Lung microvascular endothelial cell (primary cell): ENCODE measurements at places on chromosomes 11 and 22.

GRCh38 chr11:71301046-71301857, 48.9 kb upstream of the SHANK2 start:
- no peak for DNase-seq

DNA sequence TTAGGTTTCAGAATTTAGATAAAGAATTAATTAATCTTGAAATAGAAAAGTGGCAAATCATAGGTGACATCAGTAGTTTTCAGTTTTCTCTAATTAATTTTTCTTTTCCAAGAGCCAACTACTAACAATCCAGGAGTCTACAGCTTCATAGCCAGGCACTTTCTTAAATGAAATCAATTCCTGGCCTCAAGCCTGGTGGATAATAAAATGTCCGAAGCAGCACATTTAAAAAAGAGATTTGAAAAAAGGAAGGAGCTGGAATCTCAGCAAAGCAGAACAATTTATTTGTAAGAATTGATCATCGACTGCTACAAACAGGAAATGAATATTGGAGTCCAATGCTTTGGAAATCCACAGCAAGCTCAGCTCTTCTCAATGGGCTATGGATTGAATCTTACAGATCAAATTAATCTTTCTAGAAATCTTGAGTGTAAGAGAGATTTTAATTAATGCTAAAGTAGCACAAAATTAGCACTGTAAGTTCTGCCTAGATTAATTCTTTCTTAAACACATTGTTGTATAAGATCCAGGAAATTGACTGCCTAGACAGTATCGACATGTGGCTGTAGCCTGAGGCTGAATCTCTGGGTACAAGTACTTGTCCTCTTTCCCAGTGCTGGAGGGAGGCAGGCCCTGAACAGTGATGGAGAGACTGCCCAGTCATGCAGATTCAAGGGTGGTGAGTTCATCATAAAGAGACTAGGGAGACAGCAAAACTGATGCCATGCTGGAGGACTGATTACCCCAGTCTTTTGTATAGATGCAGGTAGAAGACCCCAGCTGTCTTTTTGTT, 167.8 kb upstream of the POU2AF2 start:
- DNase-seq: no peak

DNA sequence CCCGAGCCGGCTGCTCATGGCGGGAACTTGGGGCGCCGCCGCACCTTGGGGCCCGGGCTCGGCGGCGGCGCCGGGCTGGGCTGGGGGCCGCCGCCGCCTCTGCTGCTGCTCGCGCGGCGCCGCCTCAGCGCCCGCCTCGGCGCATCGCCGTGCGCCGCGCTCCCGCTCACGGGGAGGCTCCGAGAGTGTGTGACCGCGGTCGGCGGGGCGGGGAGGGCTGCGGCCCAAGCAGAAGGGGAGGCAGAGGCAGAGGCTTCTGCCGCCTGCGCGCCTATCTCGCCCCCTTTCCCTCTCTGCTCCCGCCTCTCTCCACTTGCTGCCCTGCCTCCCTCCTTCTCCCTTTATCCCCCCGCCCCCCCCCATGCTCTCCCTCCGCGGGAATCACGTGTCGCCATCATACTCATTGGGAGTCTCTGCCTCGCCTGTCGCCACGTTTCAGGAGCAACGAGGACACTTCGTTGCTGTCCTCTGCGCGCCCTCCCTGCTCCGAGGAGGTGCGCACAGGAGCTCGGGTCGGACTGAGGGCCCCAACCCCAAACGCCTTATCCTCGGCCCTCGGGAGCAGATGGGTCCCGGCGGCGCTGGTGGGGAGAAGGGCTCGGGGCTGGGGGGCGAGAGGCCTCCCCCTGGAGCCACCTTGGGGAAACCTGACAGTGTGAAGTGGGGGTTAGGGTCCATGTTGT, at the start of gene GUCY1A2:
Gene GUCY1A2, minus strand, starts transcription at position 258 of the 683 bp plus-strand sequence. CDS start 421 bp downstream, outside the sequence.
- peak; percentile 5 for DNase-seq

- DNase-seq: no peak
Measured at GRCh38 chr11:126601136-126601535, 245.7 kb downstream of the ST3GAL4 start.

GRCh38 chr11:67504005-67504949, 886 bp downstream of the PITPNM1 start:
- DNase-seq: peak; percentile 48

DNA sequence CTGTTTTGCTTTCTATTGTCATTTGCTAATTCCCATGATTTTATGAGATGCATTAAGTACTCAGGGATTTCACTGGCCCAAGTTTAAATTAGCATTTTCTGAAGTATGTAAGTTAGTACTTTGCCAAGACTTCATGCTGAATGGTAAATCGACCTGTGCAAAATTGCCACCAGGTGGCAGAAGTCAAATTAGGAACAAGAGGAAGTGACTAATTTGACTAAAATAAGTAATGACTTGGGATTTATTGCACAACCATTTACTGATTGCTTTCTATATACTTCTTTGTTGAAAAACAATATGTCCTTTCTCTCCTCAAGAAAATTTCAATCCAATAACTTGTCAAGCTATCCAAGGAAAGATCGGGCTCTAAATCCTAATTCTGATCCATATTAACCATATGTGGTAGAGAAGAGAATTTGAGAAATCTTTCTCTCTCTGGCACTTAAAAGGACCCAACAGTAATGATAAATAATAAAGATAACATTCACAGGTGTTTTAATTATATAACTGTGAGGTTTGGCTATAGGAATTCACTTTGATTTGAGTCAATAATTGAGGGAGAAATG, 253.7 kb upstream of the CHORDC1 start:
- peak; percentile 28 for DNase-seq

GRCh38 chr22:31569126-31569525, 72.8 kb downstream of the SFI1 start:
- DNase-seq: peak; percentile 61

- no peak for DNase-seq
Measured at GRCh38 chr11:68033708-68034045, 3.2 kb downstream of the NDUFS8 start.

- no peak for DNase-seq
Measured at GRCh38 chr11:121157756-121158155, 56.7 kb downstream of the TECTA start.

DNA sequence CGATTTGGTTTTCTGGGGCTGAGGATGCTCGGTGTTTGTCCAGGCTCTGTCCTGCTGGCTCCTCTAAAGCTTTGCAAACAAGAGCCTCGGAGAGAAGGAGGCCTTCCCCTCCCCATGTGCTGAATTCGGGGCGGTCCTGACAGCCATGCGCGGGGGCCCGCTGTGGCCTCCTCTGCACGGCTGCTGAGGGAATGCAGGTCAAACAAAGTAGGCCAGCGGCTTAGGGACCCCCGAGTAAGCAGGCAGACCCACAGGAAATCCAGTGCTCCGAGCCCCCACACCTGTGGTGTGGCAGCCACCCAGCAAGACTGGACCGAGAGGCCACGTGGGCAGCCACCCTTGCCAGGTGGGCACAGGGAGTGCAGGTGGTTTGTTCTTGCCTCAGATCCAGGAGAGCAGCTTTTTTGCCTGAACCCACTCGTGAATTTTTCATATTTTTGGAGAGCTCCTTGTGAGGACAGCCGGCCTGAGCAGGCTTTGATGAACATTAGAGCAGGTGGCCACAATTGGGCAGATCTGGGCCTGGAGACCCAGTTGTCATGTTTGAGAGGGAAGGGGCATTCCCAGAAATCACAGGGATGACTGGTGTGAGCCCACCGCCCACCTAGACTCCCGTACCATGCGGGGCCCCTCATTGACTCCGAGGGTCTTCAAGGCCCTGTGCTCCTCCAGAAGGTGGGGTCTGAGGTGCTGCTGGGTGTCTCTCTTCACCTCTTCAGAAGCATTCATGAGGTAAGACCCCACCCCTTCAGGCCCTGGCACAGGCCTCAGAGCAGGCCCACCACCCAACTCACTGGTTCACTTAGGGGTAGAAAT, 43.0 kb upstream of the KCNQ1OT1 start:
- no peak for DNase-seq

DNA sequence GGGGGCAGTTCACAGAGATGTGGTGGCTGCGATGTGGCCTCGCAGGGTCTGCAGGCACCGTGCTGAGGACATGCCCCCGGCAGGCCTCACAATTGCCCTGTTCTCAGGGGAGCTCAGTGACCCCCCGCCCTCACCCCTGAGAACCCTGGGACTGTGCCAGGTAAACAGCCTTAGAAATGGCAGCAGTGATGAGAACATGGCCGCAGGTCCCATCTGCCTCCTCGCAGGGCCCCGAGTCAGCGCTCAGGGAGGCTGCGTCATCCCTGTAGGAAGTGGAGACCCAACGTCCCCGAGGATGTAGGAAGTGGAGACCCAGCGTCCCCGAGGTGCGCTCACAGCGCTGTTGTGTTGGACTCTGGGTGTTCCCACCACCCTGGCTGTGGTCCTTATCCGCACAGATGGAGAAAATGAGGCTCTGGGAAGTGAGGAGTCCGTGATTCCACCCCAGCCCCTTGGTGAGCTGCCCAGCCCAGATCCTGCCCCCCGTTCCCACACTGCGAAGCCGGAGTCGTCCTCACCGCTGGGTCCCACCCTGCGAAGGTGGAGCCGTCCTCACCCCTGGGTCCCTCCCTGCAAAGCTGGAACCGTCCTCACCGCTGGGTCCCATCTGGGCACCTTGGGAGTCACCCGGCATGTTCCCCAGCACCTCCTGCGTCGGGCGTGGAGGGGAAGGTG, 1086.8 kb downstream of the BRD1 start:
- no peak for DNase-seq

DNA sequence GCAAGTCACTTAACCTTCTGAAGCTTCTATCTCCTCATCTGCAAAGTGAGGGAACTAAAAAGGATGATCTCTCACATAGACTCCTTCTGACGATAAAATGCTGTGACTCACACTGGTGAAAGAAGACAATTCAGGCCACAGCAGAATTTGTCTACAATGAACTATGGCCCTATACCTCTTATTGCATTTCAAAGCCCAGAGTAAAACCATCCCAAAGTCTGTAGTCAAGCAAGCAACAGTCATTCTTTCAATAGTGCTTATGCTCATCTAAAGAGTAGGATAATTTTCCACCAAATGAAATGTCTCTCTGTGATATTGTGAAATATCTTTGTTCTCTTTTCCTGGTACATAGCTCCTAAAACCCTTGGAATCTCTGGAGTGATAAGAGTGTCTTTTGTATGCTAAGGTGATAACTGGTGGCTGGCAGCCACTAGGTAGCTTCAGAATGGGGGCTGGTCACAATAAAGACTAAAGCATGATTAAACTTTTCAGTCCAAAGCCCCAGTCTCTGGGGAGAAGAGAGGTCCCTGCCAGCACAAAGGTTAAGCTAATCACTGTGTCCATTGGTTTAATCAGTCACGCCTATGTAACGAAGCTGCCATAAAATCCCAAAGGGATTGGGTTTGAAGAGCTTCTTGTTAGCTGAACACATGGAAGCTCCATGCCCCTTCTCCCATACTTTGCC, 30.8 kb downstream of the SYTL2 start:
- no peak for DNase-seq

DNA sequence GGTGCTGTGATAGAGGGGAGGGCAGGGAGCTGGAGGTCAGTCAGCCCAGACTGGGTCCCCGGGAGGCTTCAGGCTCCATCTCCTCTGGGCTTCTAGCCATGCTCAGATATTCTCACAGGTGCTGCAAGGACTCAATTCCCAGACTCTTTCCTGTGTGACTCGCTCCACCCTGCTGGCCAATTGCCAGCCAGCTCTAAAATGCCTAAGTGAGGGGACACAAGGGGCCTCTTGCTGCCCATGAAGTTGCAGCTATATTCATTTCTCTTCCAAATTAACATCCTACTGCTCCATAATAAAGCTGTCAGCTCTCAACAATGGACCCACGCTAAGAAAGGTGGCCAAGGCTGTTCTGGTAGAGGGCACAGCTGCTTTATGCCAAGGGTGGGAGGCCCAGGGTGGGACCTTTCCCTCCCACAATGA, 101.5 kb downstream of the PLEKHA7 start:
- no peak for DNase-seq

GRCh38 chr11:104054911-104055529, 18.6 kb downstream of the DDI1 start:
- DNase-seq: no peak

DNA sequence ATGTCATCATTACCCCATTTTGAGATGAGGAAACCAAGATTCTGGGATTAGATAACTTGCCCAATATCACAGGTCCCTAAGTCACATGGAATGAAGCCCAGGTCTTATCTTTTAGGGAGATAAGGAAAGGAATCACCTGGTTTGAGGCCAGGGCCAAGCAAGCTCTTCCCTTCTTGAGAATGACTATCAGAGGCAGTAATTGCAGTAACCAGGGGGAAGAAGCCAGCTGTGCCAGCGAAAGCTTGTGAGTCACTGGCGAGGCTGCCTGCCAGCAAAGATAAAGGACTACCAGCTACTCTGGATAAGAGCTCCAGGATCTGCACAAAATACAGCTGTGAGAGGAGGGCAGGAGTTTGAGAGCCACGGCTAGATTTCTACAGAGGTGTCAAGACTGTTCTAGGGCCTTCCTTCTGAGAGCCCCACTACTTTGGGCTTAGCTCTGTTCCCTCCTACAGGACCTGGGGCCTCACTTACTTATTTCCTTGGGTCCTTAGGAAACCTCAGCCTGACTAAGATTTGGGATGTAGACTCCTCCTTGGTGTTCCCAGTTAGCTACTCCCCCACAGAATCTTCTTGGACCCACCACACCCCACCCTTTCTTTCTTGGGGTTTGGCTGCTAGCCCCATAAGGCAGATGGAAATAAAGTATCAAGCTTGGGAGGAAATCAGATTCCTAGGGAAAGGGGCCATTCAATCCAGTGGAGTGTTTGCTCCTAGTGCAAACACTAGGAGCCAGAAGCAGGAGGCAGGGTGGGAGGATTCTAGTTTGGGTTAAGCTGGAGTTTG, 9.7 kb upstream of the CCKBR start:
- peak; percentile 17 for DNase-seq

DNA sequence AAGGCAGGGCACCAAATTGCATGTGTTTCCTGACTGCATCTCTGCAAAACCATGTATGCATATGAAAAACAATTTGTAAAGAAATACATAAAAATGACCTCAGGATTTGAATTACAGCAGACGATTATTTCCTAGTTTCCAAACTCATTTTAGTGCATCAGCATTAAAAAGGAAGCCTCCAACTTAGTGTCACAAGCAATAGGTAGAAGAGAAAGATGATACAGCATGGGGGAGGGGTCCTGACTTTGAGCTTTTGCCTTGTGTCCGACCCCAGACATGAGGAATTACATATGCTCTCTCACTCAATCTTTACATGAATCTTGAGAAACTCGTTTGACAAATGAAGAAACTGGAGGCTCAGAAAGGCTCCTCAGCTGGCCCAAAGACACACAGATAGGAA, 294.6 kb upstream of the NARS2 start:
- no peak for DNase-seq

- DNase-seq: no peak
Measured at GRCh38 chr11:46144741-46145140, 23.5 kb upstream of the PHF21A start.

- peak; percentile 5 for DNase-seq
Measured at GRCh38 chr11:43557553-43558110, 122.9 kb upstream of the HSD17B12 start.

DNA sequence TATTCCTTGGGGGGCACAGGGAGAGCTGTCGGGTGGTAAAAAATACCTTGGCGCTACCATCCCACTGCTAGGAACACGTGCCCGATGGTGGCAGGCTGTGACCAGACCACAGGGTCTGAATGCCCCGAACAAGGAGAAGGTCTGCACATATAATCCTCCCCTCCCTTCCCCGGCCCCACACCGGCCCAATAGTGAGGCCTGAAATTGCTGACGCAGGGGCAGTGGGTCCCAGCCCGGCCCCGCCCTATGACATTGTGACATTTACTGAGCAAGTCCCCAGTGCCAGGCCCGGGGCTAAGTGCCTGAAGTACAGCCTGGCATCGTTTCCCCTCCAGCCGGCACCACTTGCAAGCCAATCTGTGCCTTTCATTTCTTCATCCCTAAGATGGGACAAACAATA, 19.5 kb downstream of the MN1 start:
- no peak for DNase-seq

GRCh38 chr22:42931421-42932196, 74.5 kb upstream of the ARFGAP3 start:
- no peak for DNase-seq
